Astrocyte of the spinal cord (primary cell): ENCODE measurements at places on chromosomes 5 and 9.
A peak's percentile ranks its signal among the peaks of the same experiment; 100 is the strongest.

DNA sequence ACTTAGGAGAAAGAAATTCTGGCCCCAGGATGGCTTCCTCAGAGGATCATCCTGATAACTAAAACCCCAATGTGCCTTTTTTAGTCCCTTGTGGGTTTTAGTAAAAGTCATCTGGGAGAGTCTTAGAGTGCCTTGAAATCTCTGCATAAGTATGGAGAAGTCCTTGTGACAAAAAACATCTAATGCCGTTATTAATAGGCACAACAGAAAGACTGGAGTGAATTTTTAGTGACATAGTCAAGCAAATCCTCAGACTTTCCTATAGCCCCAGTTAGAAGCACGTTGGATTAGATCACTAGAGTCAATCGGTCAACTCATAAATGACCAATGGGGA lies 108.2 kb upstream of the MPDZ start:
- no peak for DNase-seq

- peak; percentile 2 for DNase-seq
Measured at GRCh38 chr5:114056185-114056538, 305.7 kb upstream of the KCNN2 start.

DNA sequence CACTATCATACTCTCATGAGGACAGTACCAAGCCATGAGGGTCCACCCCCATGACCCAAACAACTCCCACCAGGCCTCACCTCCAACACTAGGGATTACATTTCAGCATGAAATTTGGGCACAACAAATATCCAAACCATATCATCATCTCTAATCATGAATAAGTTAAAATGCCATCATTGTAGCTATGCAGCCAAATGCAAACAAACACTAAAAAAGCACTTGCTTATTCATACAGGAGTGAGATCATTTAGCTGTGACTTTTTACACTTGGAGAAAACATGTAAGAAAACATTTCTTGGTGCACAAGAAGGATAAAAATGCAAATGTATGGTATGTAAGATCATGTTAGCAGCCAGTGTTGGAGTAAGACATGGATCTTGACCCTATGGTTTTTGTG lies 24.2 kb downstream of the BAAT start:
- no peak for DNase-seq

DNA sequence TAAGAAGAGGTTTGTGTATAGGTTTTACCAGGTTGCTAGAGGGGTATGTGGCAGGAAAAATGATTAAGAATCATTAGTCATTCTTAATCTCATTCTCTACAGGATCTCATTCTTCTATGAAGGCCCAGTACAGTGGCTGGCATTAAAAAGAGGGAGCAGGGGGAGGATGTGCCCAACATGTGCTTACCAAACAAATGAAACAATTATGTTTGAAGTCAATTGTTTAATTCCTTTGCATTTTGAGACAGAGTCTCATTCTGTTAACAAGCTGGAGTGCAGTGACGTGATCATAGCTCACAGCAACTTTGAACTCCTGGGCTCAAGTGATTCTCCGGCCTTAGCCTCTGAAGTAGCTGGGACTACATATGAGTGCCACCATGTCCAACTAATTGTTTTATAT lies 23.0 kb downstream of the FNIP1 start:
- DNase-seq, result no peak

- DNase-seq, result no peak
Measured at GRCh38 chr9:1473956-1474634, 423.9 kb downstream of the DMRT2 start.

- peak; percentile 47 for DNase-seq
Measured at GRCh38 chr5:160188141-160189015, 40.9 kb upstream of the FABP6 start.

DNA sequence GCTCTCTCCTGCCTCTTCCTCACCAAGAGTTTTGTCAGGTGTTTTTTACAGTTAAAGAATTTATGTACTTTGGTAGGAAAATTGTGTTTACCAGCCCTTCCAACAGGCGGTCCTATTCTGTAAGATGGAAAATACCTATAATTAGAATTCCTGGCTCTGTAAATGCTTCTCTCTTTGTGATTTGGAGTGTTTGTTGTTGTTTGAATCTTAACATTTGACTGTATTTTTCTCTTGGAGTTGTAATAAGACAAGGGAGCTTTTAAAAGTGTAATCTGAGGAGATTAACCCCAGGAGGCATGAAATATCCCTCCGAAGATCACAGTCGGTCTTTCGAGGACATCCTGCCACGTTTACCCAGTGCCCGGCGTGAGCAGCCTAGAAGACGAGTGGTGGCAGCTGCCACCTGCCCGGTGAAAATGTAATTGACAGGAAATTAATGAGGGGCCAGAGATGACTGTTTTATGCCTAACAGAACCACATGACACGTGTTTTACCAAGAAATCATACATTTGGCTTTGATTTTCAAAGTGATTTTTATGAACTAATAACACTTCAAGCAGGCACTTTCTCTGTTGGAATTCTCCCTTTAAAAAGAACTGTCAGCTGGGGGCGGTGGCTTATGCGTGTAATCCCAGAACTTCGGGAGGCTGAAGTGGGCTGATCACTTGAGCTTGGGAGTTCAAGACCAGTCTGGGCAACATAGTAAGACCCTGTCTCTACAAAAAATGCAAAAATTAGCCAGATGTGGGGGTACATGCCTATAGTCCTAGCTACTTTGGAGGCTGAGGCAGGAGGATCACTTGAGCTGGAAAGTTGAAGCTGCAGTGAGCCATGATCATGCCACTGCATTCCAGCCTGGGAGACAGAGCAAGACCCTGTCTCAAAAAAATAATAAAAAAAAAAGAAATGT lies 20.0 kb downstream of the ANKRD33B start:
- DNase-seq, result no peak

DNA sequence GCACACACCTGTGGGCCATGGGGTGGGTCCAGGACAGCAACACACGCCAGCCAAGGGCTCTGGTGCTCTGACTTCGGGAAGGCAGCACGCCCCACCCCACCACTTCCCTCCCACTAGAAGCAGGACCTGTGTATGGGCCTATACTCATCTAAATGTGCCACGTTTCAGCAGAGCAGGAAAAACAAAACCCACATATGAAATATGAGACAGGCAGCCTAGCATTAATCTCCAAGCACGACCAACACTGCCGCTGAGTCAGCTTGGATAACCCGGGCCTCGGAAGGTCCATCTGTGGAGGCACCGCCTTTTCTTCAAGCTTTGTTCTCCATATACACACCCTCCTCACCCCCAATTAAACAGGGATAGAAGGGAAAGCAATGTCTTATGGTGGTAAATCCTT lies 203.1 kb downstream of the ROR2 start:
- DNase-seq, result no peak

- DNase-seq, result peak; percentile 5
Measured at GRCh38 chr9:109329638-109330258, 8.9 kb upstream of the EPB41L4B start.

DNA sequence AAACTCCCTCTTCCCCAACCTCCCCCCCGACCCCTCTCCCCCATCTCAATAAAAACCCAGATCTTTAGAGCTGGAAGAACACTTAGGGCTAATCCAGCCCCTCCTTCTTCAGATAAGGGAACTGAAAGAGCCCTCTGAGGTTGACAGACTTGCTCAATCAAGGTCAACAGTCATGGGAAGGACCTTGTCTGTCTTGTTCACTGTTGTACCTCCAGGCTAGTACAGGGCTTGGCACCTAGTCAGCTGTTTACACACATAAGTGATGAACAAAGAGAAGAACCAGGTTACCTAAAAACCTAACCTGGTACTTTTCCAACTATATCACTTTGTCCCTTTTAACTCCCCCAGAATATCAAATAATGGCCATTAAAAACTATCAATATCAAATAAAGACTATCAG lies 2.4 kb downstream of the TTC39B start:
- DNase-seq, result no peak
